ENCODE measurements at places on chromosomes 12 and 14.

DNA sequence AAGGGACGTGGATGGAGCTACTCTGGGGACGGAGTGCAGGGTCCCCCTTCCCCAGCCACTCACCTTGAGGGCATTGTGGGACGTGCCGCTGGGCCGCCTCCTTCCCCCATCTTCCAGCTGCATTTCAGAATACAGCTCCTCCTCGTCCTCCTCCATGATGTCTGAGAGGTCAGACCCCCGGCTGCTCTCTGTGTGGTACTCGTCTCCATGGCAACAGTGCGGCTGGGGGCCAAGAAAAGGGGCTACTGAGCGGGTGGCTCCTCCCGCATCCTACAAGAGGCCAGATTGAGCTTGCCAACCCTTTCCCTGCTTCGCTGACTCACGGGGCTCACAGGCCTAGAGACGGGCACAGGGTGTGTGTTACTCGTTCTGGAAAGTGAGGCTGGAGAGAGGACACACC, 90.4 kb downstream of the PIWIL1 start:
- DNase-seq = peak; percentile 3

DNA sequence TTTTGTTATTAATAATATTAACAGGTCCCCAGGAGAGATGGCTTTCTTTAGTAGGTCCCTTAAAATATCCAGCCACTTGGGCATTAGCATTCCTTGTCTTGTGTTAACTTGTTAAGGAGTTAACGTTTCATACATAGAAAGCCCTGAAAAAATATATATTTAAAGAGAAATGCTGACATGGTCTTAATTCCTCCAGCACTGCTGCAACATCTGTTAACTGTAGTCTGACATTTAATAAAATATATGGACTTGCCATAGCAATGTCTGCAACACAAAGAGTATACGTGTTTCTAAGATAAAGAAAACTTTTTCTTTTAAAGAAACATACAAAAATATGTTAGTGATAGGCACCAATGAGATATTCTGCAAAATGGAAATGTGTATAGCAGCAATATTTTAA, 10.0 kb downstream of the SLC38A4 start:
- no peak for DNase-seq

GRCh38 chr14:45084946-45085346, 1.0 kb downstream of the PRPF39 start:
- DNase-seq = peak; percentile 37

DNA sequence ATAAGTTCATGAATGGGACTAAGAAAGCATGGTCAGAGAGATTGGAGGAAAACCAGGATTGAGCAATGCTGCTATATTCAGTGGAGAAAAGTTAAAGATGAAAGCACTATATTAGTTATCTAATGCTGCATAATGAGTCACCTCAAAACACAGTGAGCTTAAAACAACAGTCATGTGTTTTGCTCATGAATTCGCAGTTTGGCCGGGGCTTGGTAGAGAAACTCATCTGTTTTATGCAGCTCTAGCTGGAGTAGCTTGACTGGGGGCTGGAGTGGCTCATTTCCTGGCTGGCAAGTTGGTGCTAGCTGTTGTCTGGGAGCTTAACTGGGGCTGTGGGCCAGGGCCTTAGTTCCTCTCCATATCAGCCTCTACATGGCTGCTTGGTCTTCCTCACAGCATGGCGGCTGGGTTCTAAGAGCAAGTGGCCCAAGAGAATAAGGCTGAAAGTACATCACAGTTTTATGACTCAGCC, 90.1 kb downstream of the ADCK1 start:
- DNase-seq = no peak

- DNase-seq = no peak
Measured at GRCh38 chr14:92531106-92531873, 17.7 kb downstream of the RIN3 start.

DNA sequence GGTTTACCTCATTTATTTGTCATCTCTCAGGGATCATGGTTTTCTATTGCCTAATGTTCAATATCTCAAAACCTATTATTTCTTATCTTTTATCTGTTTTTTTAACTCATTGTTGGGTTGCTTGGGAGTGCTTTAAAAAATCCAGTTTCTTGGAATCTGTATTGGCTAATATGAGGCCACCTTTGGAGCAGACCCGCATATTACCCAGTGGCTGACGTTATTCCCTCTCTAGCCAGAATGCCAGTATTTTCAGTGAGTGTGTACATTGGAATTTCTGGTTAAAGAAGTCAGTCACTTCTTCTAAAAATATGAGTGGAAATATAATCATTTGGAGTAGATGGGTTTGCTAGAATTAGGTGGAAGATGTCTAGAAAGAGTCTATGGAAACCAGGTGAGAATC, 38.3 kb downstream of the PRMT8 start:
- DNase-seq = no peak

DNA sequence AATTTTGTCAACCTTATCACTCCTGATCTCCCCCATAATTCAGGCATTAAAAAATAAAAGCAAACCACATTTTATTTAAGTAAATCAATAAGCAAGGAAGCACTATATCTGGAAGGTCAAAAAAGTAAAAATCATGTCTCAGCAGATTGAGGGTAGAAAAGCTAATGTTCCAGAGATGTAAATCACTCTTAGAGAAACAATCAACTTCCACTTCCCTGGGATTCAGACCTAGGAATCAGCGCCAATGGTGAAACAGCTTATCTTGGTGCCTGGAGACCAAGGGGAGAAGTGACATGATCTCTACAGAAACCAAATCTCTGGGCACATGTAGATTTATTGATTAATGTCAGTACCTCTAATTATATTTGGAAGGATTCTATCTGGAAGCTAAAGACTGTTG, 10.9 kb upstream of the SNX6 start:
- no peak for DNase-seq

- peak; percentile 64 for DNase-seq
Measured at GRCh38 chr12:7439579-7440505, 4.1 kb downstream of the CD163L1 start.

DNA sequence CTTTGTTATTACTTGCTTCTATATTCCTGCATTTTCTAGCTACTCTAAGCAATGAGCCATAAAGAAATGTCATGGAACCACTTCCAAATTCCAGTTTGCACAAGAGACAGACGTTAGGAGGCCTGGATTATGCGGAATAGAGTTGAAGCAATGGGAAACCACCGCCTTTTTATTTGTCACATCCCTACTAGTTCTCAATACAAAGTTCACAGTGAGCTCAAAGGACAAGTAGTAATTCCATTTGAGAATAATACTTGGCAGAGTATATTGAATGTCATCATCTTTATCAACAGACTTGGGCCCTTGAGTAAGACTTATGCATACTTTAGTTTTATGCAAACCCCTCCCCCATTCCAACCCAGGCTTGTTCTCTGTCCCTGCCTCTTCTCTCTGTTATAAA, 3.7 kb upstream of the SLC15A5 start:
- DNase-seq = peak; percentile 12

- no peak for DNase-seq
Measured at GRCh38 chr14:71943695-71944018, 11.4 kb downstream of the RGS6 start.

DNA sequence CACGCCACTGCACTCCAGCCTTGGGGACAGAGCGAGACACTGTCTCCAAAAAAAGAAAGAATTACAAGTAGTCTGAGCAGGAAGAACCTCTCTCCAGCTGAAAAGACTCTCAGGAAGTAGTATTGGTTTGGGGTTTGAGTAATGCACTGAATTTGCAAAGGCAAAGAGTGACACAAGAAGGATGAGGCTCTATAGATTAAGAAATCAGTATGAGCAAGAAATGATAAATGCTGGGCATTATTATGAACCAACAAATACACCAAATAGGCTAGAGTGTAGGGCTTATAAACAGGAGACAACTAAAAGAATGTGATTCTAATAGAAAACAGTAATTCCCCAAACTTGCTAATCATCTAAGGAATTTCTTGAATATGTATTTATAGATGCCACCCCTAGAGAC, 2.6 kb upstream of the SLC35E3 start:
- no peak for DNase-seq

- no peak for DNase-seq
Measured at GRCh38 chr12:110330544-110330943, 49.5 kb downstream of the ATP2A2 start.

- no peak for DNase-seq
Measured at GRCh38 chr12:123757561-123757960, 4.5 kb upstream of the DNAH10 start.

- DNase-seq = no peak
Measured at GRCh38 chr12:71299541-71300376, 139.8 kb upstream of the LGR5 start.

All from tongue (tissue), 3 donors.